ENCODE measurements at places on chromosomes 2 and 18.

GRCh38 chr2:145563741-145564615 is 1044.1 kb upstream of the ZEB2 start:
- no peak for DNase-seq

- DNase-seq = no peak
These were observed 10.2 kb upstream of the GFPT1 start for GRCh38 chr2:69397234-69397633.

DNA sequence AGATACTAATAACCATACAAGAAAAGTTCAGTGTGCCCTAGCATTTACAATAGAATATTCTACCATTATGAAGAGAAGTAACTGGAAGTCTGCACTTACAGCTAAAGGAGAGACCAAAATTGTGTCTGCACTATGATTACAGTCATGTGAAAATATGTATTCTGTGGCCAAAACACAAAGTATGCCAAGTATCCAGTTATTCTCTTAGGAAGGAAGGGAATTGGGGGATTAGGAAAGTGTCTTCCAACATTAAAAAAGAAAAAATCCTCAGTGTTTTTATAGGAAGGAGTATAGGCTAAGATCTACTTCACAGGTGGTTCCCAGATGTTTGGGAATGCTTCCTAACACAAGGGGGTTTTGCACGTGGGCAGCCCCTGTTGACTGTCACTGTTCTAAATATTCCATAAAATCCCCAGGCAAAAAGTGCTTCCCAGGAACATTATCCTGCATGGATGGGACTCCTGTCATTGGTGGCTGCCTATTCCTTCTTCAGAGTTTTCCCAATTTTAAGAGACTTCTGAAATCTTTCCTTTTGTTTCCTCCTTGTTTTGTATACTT is 180.2 kb upstream of the KLHL29 start:
- DNase-seq = no peak

- no peak for DNase-seq
These were observed 67.4 kb downstream of the BARD1 start for GRCh38 chr2:214742119-214742518.

DNA sequence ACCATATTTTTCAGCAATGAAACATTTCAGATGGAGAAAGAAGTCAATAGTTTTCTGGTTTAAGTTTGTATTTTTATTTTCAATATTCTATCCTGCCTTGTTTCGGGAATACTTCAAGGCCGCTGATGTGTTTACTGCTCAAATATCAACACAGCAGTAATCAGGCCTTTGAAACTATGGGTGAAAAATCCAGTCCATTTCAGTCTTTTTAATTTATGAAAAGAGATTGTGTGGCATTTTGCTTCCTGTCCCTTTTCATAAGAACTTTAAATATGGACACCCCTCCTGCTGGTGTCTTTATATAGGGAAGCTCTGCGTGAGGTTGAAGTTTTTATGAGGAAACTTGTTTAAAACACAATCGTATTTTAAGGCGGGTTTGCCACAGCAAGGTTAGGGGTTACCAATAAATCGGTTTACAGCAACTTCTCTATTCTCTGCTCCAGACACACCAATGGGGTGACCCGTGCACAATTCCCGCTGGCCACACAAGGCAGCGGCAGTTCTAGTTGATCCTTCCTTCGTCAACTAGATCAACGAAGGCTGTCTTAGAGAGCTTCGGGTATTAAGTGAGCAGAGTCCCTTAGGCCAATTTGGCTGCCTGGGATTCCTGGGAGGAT is 1.2 kb upstream of the TANC1 start:
- DNase-seq = no peak
